ENCODE measurements at places on chromosomes 6 and 20.

GRCh38 chr6:14142063-14142450 is 24.5 kb downstream of the CD83 start:
- DNase-seq: no peak

DNA sequence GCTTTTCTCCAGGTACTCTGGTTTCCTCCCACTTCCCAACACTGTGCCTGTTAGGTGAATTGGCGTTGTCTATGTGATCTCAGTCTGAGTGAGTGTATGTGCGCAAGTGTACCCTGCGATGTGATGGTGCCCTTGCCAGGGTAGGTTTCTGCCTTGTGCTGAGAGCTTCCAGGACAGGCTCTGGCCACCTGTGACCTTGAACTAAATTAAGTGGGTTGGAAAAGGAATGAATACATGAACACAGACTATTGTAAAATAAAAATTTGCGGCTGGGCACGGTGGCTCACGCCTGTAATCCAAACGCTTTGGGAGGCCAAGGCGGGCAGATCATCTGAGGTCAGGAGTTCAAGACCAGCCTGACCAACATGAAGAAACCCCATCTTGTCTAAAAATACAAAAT is 678.0 kb downstream of the DHX35 start:
- no peak for DNase-seq

- no peak for DNase-seq
These were observed 35.4 kb downstream of the FYN start for GRCh38 chr6:111837641-111838500.

GRCh38 chr20:61600016-61600415 is 348.0 kb downstream of the CDH4 start:
- no peak for DNase-seq

- DNase-seq: no peak
These were observed 184.8 kb upstream of the COL21A1 start for GRCh38 chr6:56432194-56432593.

DNA sequence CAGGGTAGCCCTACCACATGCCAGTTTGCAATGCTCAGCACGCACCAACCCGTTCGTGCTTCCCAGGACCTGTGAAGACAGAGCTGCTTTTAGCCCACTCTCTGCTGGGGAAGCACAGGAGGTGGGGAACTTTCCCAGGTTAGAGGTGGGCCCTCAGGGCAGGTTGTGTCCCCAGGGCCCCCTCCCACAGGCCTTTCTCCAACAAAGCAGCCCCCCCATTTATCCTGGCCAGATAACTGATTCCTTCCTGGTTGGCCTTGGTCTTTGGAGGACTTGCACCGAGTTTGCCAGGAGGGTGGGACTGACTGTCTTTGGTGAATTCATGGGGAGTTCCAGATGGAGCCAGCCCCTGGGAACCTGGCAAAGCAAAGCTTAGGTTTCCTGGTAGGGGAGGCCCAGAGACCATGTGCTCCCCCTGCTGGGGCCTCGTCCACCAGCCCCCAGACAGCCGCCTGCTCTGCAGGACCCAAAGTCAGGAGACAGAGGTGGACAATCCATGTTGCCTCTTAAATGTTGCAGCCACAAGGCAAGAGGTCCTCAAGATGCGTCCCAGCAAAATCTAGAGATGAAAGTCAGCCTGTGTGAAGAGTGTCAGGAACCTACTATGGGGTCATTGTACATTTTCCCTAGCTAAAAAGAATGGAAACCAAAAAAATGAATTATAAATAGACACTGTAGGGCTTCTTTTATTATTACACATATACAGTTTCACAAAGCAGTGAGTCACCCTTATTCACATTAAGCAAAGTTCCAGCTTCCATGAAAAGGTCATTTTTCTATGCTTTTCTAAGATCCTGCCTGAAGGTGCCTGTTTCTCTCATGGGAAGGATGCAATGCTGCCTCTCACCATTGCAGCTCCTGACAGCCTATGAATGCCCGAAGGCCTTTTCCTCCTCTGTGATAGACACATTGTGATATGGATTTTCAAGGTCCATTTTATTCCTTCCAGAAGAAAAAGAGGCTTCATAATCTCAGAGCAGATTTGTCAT is 497.8 kb downstream of the PREX1 start:
- peak; percentile 71 for DNase-seq

- DNase-seq: no peak
These were observed 271.7 kb upstream of the CHD6 start for GRCh38 chr20:41889844-41890224.

GRCh38 chr6:87103977-87104601 is 9.2 kb upstream of the CGA start:
- no peak for DNase-seq

GRCh38 chr6:52012582-52012981 is 74.8 kb downstream of the PKHD1 start:
- no peak for DNase-seq

GRCh38 chr20:4011226-4011975 is 4.0 kb downstream of the RNF24 start:
- DNase-seq: no peak

DNA sequence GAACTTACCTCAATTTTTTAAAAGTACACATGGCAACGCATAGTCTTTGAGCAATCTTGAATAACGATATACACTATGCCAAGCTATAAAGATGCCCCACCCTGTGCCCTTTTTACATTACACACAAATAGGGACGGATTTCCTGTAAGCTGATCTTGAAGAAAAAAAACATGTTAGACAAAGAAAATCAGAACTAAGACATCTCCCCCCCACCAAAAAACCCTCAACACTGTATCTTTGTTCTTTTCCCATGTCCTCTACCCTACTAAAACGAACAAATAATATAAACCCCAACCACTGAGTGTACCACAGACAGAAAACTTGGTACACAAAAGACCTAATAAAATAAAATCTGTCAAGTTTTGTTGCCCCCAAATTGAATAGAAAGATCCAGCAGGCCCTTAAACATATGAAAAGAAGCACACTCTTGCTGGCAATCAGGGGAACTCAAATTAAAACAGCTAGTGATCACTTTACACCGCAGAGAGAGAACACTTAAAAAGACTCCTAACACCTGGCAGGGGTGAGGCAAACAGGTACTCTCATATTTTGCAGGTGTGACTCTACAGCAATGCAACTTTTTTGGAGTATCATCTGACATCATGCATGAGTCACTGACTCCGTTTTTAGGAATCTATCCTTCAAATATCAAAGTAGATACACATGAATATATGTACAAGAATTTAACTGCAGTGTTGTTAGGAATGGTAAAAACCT is 29.6 kb downstream of the BACH2 start:
- no peak for DNase-seq

All from BE2C (cell line).